Mammary epithelial cell (primary cell): ENCODE measurements at places on chromosomes 2 and 18. TPM values are rescaled to one million over a fixed set of nuclear protein-coding genes. Genes with fewer than 3 reads are reported as not detected.

Gene CARF
- total RNA-seq: 6.5 and 6.9 TPM in 2 replicates

Gene MFSD2B
- 0.69 TPM in 1 of 2 replicates, not detected in the other for total RNA-seq

Gene RIT2
- not detected in 2 replicates for total RNA-seq

Gene PPP1CB
- 282 TPM for total RNA-seq

Gene MTCL1
- 33.5 and 55.1 TPM in 2 replicates for total RNA-seq

Gene ATOH8
- not detected in 2 replicates for total RNA-seq

Gene RGPD5
- 47.3 and 53.4 TPM in 2 replicates for total RNA-seq

Gene CNGA3
- not detected for total RNA-seq

Gene SCLY
- total RNA-seq: 10.5 TPM

DNA sequence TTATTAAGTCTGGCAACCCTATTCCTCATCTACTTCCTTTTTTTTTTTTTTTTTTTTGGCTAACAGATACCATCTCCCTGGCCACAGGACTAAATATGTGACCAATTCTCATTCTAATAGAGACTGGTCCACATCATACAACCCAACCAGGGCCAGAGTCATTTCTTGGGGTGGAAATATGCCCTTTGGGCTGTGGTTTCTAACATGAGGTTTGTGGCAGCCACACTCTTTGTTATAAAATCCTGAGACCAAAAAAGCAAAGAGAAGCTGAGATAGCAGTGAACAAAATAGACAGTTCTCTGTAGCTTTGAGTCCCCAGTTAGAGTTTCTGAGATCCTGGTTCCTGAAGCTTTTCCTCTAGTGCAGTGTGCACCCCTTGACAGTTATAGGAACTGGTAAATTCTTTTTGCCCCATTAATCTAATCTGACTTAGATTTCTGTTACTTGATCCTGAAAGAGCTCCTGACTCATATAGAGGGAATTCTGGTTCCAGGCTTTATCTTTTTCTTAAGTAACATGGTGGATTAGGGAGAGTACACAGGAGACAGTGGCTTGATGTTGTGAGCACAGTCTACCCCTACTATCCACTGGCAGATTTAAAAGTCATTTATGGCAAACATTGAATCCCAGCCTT is 86.8 kb downstream of the MAIP1 start:
- DNase-seq: peak; percentile 19

- DNase-seq: peak; percentile 7
These were observed 274.6 kb downstream of the AFF3 start for GRCh38 chr2:99867770-99868169.

- no peak for DNase-seq
These were observed 55.9 kb downstream of the TMEM185B start for GRCh38 chr2:120167272-120167671.

DNA sequence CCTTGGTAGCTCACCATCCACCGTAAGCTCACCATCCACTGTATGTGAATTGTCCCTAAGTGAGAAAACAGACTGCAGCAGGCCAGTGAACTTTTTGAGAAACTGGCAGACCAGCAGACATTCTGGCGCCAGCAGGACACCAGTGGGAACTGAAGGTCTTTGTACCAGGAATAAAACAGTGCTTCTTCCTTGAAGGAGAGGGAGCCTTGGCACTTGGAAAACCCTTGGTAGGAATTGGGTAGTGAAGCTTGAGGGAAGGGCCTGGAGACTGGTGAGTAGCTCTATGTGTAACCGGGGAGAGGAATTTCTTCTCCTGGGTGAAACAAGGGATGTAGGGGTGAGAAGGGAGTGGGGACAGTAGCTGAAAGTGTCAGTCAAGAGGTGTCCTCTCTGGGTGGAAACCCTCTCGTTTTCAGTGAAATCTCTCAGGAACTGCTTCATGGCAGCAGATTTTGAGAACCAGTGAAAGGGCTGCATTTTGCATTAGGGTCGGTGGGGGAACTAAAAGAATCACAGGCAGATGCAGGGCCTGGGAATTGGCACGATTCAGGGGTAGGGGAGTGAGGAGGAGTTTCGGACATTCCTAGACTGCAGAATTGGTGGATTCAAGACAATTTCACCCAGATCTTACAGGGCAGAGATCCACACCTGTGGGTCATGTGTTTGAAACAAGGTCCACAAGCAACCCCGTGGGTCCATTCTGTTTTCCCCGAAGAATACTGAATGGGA is 131.5 kb upstream of the DLX2 start:
- DNase-seq: no peak

DNA sequence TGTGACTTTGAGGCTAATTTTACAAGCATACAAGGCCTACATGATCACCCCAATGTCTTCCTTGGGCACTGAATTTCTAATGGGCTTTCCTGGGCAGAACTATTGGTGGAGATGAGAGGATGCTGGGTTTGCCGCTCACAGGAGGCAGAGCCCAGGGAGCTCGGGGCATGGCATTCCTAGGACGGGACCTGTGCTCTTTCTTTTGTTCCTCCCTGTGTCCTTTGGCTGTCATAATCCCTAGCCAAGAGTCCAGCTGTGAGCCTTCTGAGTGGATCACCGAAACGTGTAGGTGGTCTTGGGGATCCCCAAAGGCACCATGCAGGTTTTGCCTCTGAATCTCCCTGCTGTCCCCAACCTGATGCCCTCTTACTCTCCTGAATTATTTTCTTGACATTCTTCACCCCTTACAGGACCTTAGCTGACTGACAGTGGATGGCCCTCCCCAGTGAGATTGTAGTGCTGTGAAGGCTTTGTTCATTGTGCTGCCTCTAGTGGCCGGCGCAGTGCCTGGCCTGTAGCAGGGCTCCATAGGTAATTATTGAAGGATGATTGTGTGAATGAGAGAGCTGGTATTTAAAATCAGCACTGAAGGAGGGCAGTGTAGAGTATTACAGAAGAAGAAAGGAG is 221.9 kb downstream of the ZNF407 start:
- no peak for DNase-seq

GRCh38 chr2:151760139-151760650 is 25.9 kb upstream of the NEB start:
- DNase-seq: no peak

DNA sequence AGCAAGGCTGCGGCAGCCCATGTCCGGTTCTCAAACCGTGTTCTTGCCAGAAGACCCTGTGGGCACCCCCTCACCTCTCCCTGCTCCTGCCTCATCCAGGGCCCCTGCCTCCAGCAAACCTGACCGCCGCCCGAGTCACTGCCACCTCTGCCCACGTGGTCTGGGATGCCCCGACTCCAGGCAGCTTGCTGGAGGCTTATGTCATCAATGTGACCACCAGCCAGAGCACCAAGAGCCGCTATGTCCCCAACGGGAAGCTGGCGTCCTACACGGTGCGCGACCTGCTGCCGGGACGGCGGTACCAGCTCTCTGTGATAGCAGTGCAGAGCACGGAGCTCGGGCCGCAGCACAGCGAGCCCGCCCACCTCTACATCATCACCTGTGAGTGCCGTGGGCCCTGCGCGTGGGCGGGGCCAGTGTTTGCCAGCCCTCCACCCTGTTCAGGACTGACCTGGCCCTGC is 32.2 kb downstream of the MTERF4 start:
- DNase-seq: no peak

DNA sequence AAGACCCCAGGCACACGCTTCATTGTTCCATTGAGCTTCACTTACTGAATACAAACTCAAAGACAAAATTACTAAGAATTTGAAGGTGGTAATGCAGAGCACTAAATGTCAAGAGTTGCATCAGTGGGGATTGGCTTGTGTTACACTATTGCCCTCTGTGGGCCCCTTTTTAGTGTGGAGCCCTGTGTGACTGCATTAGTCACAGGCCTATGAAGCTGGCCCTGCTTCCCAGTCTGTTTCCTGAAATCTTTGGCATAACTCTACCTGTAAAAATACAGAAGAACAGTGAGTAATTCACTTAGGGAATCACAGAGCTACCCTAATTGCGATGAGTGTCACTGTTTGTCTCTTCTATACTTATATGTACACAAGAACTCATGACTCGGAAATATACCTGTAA is 40.0 kb upstream of the STPG4 start:
- peak; percentile 71 for DNase-seq

DNA sequence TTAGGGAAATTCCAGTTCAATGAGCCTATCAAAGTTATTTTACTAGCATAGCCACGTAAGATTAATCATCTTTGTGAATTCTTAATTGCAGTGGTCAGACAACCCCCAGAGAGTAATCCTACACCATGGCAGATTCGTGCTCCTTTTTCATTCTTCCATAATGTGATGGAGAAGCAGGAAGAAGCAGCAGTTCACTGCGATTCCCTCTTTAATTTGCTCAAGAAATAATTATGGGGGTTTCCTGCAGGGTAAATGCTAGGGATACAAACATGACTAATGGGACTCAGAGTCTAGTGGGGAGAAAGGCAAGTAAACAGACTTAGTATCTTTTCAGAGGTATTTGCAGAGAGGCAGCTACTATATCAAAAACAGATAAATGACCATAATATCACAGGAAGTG is 175.8 kb upstream of the HNRNPA3 start:
- DNase-seq: no peak

DNA sequence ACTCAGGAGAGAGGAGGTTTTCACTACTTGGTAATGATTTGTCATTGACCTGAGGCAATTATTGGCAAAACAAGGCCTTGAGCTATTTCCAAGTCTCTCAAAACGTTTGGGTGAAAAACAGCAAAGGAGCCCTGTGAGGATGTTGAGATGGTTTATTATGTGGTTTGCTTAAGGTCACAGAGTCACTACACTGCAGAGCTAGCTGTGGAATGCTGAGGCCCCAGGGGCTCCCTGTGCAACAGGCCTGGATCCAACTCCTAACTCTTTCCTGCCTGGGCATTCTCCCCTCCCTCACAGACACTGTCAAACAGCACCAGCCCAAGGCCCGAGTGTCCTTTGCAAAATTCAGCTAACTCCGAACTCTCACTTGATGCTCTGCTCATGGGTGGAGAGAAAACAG is 754.6 kb upstream of the SOX11 start:
- DNase-seq: no peak

DNA sequence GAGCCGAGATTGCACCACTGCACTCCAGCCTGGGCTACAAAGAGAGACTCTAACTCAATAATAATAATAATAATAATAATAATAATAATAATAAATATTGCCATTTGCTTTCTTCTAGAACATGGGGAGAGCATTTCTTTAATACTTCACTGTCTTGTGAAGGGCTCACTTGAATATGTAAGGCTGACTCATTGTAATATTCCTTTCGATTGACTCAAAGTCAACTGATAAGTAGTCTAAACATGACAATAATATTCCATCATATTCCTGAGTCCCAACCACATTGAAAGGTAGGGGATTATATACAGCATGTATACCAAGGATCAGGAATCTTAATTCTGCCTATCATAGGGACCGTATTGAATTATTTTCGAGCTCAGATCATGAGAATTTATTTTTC is 949.2 kb downstream of the DSC3 start:
- no peak for DNase-seq

- no peak for DNase-seq
These were observed 110.6 kb upstream of the FAM136A start for GRCh38 chr2:70412294-70413070.

GRCh38 chr2:671072-671471 is 6.1 kb downstream of the TMEM18 start:
- DNase-seq: no peak

- DNase-seq: peak; percentile 90
These were observed 151.7 kb upstream of the L3MBTL4 start for GRCh38 chr18:6566338-6566911.

GRCh38 chr2:101428422-101429176 is 41.3 kb upstream of the CREG2 start:
- no peak for DNase-seq

- DNase-seq: no peak
These were observed 319.0 kb downstream of the STK39 start for GRCh38 chr2:167928434-167928833.

GRCh38 chr2:58606799-58607198 is 365.7 kb upstream of the FANCL start:
- no peak for DNase-seq

DNA sequence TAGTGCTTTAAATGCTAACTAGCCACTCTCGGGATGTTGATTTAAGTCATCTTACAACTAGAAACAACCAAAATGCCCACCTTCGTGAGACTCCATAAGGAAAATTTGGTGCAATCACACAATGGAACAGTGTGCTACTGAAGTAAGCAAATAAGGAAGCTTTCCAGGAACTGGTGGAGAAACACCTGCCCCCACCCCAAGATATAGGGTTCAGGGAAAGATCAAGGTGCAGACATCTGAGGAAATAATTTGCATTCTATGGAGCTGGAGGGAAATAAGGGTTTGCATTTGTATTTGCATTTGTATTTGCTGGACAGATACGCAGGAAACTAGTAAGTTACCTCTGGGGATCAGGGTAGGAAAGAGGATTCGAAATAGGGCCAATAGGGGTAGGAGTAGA is 90.9 kb downstream of the ACAA2 start:
- no peak for DNase-seq

DNA sequence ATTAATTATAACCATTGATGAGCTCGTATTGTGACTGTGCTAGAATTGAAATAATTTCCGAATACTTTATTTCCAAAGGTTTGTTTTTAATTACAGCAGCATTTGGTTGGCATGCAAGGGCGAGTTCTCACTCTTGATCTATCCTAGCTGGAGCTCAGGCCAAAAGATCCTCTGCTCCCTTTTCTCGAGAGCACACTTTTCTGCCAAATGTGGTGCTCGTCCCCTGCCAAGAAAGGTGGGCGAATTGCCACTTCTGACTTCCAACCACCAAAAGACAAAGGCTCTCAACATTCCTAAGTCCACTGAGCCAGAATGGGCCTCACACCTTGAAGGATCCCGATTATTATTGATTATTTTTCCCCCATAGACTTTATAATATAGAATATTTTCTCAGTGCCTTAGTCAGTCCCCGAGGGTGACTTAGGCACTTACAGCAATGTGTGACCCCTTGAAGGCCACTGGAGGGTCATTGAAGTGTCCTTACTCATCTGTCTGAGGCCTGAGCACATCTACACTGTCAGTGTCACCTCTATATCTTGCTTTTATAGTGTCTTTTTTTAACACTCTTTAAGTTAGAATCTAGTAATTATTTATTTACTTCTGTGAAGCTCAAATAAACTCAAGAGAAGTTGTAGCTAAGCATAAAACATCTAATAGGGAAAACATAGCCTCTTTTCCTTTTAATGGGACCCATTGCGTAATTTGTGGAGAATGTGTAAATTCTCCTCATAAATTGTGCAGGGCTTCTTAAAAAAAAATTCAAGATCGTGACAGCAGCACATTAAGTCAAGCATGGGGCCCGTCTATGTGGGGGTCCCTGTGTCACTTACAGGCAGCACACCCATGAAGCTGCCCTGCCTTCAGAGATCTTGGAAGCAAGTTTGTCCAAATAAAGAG is 98.3 kb downstream of the MEIS1 start:
- DNase-seq: no peak

- peak; percentile 24 for DNase-seq
These were observed at the start of gene DLGAP1 for GRCh38 chr18:4455113-4455811. TSS of gene DLGAP1 (minus strand) at chr18:4455307.

- peak; percentile 48 for DNase-seq
These were observed 38.8 kb upstream of the BMP10 start for GRCh38 chr2:68909793-68910674.

DNA sequence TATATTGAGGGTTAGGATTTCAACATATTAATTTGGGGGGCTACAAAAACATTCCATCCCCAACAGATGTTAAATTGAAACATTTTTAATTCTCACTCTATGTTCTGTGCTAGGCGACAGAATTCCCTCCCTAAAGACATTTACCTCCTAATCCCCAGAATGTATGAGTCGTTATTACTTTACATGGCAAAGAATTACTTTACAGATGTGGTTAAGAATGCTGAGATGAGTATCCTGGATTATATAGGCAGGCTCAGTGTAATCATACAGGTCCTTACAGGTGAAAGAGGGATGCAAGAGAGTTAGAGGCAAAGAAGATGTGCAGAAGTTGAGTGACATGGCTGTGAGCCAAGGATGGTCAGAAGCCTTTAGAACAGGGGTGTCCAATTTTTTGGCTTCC is 974.1 kb upstream of the ACVR2A start:
- peak; percentile 47 for DNase-seq
